Stimulated activated CD4-positive, alpha-beta T cell treated with anti-CD3 and anti-CD28 coated beads, Interleukin-4, amount 100 ng/mL, for 1 hour (primary cell): ENCODE measurements at places on chromosomes 16 and 17.

DNA sequence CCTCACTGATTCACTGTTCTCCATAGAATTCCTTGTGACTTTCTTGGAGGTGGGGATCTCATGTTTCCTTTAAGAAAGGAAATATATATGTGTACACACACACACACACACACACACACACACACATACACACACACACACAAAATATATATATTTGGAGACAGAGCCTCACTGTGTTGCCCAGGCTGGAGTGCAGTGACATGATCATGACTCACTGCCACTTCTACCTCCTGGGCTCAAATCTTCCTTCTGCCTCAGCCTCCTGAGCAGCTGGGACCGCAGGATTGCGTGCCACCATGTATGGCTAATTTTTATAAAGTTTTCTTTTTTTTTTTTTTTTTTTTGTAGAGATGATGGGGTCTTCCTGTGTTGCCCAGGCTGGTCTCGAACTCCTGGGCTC is 45.9 kb downstream of the CDH13 start:
- no peak for DNase-seq

GRCh38 chr16:1758923-1759322 is 12.4 kb downstream of the NME3 start:
- no peak for DNase-seq

GRCh38 chr17:55285340-55286301 is 20.9 kb downstream of the HLF start:
- DNase-seq = no peak

DNA sequence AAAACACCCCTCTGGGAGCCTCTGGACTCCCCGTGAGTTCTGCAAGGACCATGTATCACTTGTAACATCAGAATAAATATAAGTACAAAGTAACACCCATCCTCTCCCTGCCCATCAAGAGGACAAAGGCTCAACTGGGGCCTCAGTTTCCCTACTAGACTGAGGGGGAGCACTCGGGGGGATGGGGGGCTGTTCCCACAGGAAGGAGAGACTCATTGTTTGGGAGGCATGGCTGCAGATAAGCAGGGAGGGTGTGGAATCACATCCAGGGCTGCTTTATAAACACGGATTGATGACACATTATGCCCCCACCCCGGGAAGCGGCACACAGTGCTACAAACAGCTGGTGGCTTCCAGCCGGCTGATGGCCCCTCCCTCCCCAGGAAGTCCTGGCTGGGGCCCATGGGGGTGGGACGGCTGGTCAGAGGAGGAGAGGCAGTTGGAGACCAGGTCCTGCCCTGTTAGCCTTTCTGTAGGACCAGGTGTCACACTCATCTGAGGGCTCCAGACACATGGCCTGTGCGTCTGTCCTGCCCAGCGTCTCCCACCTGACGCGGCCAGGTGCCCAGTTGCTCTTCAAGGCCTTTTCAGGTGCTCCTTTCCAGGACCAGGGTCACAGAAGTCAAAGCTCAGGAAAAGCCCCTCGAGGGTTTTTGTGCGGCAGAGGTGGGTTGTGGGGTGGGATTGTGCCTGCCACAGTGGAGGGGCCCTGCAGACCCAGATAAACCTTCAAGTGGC is 1.3 kb upstream of the MPG start:
- no peak for DNase-seq

GRCh38 chr16:88355389-88356123 is 27.2 kb upstream of the ZNF469 start:
- no peak for DNase-seq

GRCh38 chr17:8226536-8227237 is 16.3 kb upstream of the AURKB start:
- peak; percentile 38 for DNase-seq

GRCh38 chr16:11106726-11107125 is 149.3 kb downstream of the SOCS1 start:
- no peak for DNase-seq

- DNase-seq = peak; percentile 60
These were observed 33.2 kb downstream of the CYTH1 start for GRCh38 chr17:78748730-78749317.

DNA sequence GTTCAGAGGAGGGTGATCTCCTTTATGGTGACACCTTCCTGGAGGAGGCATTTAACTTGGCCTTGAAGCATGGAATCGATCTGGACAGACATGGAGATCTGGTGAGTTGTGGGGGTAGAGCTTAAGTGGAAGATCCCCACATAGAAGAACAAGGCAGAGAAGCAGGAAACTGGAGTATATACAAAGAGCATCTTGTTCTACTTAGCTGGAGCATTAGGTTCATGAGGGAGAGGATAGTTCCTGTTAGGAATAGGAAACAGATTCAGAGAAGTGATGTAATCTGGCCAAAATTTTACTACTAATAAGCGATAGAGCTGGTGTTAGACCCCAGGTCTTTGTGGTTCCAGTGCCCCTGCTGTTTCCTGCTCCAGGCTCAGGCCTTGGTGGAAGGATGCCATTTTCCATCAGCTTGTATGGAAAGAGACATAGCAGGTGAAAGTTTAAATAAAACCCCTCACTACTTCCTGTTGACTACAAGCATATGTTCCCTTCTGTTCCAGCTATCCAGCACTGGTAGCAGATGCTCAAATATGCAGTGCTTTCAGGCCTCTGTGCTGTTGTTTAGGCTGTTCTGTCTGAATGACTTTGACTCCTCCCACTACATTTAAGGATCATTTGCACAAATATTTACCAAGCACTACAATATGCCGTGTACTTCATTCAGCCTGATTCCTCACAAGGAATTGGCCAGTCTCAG is 9.4 kb downstream of the RPAIN start:
- no peak for DNase-seq

DNA sequence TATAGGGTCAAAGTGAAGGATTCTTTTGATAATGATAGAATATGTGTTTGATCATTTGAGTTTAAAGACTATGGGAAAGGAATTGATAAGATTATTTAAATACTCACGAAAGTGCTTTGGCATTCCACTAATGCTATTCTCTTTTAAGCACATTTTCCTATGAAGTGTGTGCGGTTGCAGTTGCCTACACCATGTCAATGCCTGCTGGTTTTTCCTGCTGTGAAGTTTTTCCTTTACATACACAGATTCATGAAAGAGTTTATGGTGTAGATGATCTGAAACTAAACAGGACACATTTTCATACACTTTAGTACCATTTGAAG is 78.7 kb downstream of the VMP1 start:
- DNase-seq = no peak
